ENCODE measurements at places on chromosomes 2 and 18. TPM values are rescaled to one million over a fixed set of nuclear protein-coding genes. Genes with fewer than 3 reads are reported as not detected.

SOX11 gene
- total RNA-seq = 0.05 TPM

DYNAP gene
- total RNA-seq = not detected

TEKT4 gene
- not detected for total RNA-seq

CKAP2L gene
- 25.1 TPM for total RNA-seq

TRAPPC8 gene
- 40.5 TPM for total RNA-seq

SCN1A gene
- not detected for total RNA-seq

DNA sequence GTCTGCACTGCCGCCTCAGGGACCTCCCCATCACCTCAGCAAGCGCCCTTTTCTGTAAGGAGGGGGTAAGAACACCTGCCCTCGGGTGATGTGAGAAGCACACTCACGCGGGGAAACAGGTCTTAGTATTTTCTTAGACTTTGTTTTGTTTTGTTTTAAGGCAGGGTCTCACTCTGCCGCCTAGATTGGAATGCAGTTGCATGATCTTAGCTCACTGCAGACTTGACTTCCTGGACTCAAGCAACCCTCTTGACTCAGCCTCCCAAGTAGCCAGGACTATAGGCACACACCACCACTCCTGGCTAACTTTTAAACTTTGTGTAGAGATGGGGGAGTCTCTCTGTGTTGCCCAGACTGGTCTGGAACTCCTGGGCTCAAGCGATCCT lies 37.1 kb downstream of the RAMP1 start:
- no peak for DNase-seq

- DNase-seq = no peak
Observed at GRCh38 chr2:239752951-239753350, 272.2 kb downstream of the NDUFA10 start.

GRCh38 chr2:20179466-20179754 lies 45.5 kb downstream of the SDC1 start:
- no peak for DNase-seq

GRCh38 chr2:164335947-164336346 lies 285.3 kb downstream of the GRB14 start:
- DNase-seq = no peak

- DNase-seq = peak; percentile 94
Observed at GRCh38 chr2:10283106-10284062, 19.3 kb upstream of the HPCAL1 start.

- no peak for DNase-seq
Observed at GRCh38 chr18:10332452-10332851, 122.0 kb upstream of the APCDD1 start.
